Lung (tissue), 17 donors: ENCODE measurements at places on chromosomes 2 and 18. TPM values are rescaled to one million over a fixed set of nuclear protein-coding genes. Genes with fewer than 3 reads are reported as not detected.

GRCh38 chr2:12155303-12156051 is 409.0 kb downstream of the LPIN1 start:
- H3K27ac ChIP-seq: no peak overlapping the region
- no peaks in the 10 kb centered on the region for H3K36me3 ChIP-seq
- no peaks in the 10 kb centered on the region for H3K27me3 ChIP-seq
- H3K4me3 ChIP-seq: no peak overlapping the region
- DNase-seq: peak; percentile 73
- no peaks in the 10 kb centered on the region for H3K4me1 ChIP-seq

GRCh38 chr2:2097549-2097948 is 233.5 kb downstream of the MYT1L start:
- H3K27ac ChIP-seq: no peak overlapping the region
- no peak overlapping the region for H3K4me3 ChIP-seq
- no peaks in the 10 kb centered on the region for H3K36me3 ChIP-seq
- no peaks in the 10 kb centered on the region for H3K27me3 ChIP-seq
- DNase-seq: no peak
- no peaks in the 10 kb centered on the region for H3K4me1 ChIP-seq

- no peak overlapping the region for H3K27ac ChIP-seq
- H3K4me3 ChIP-seq: no peak overlapping the region
- no peaks in the 10 kb centered on the region for H3K27me3 ChIP-seq
- H3K4me1 ChIP-seq: no peaks in the 10 kb centered on the region
- no peak for DNase-seq
- H3K36me3 ChIP-seq: no peaks in the 10 kb centered on the region
Observed at GRCh38 chr2:75596784-75597183, 36.0 kb upstream of the EVA1A start.

GRCh38 chr2:205408696-205409095 is 273.6 kb upstream of the NRP2 start:
- H3K27ac ChIP-seq: no peak overlapping the region
- H3K27me3 ChIP-seq: no peaks in the 10 kb centered on the region
- no peaks in the 10 kb centered on the region for H3K36me3 ChIP-seq
- peaks cover 9% of the 10 kb centered on the region for H3K4me1 ChIP-seq

DNA sequence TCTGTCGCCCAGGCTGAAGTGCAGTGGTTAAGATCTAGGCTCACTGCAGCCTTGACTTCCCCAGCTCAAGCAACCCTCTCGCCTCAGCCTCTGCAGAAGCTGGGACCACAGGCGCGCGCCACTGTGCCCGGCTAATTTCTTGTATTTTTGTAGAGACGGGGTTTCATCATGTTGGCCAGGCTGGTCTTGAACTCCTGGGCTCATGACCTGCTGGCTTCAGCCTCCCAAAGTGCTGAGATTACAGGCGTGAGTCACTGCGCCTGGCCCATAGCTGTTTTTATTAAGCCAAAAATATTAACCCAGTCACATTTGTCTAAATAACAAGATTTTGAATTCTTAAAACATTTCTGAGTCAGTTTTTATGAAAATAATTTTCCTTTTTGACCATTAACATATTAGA is 6.3 kb upstream of the SFT2D3 start:
- H3K27ac ChIP-seq: no peak overlapping the region
- no peaks in the 10 kb centered on the region for H3K36me3 ChIP-seq
- no peaks in the 10 kb centered on the region for H3K4me1 ChIP-seq
- no peak for DNase-seq
- no peaks in the 10 kb centered on the region for H3K27me3 ChIP-seq
- H3K4me3 ChIP-seq: no peak overlapping the region

DNA sequence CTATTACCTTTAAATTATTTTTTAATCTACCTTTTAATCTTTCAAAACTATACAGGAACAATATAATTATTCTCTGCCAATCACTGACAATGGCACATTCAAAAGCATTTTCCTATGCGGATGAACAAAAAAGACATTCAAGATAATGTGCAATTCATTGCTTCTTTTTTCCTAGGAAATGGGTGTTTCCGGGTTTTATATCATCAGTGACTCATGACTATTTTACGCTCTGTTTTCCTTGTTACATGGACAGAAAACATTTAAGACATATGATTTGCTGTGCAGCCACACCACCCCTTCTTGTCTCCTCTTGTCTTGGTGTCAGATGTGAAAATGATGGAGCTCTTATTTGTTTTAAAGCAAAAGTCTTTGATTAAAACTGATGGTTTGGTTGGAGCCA is 184.7 kb upstream of the LINC00305 start:
- H3K4me1 ChIP-seq: no peaks in the 10 kb centered on the region
- no peak for DNase-seq
- no peaks in the 10 kb centered on the region for H3K36me3 ChIP-seq
- no peak overlapping the region for H3K27ac ChIP-seq

DNA sequence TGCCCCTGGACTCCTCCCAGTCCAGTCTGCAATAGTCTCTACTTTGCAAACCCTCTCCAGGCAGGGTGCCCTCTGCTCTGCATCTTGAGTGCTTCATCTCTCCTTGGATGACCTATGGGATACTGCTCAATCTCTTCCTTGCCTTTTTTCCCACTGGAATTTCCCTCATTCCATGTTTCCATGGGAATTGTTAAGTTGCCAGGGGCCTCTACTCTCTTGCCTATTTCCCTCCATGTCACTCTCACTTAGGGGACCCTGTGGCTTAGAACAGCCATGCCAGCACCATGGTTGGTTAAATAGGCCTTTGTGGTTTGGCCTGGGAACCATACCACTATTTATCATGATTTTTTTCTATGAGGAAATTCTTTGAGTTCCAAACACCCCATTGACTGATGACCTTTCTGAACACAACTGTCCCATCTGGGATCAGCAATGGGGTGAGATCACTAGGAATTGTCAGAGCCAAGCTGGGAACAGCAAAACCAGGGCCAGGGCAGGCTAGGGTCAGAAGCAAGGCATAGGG is 91.4 kb upstream of the RBMS1 start:
- no peaks in the 10 kb centered on the region for H3K36me3 ChIP-seq
- no peak for DNase-seq
- H3K4me1 ChIP-seq: peaks cover 17% of the 10 kb centered on the region

GRCh38 chr2:8684540-8684877 is 2.7 kb downstream of the ID2 start:
- H3K4me1 ChIP-seq: peaks cover 18% of the 10 kb centered on the region
- DNase-seq: peak; percentile 77
- peak overlapping the region; percentile 51 for H3K4me3 ChIP-seq
- peak overlapping the region; percentile 49 for H3K27ac ChIP-seq
- no peaks in the 10 kb centered on the region for H3K36me3 ChIP-seq

- no peak for DNase-seq
- no peaks in the 10 kb centered on the region for H3K27me3 ChIP-seq
- H3K27ac ChIP-seq: no peak overlapping the region
- no peaks in the 10 kb centered on the region for H3K36me3 ChIP-seq
- H3K4me1 ChIP-seq: no peaks in the 10 kb centered on the region
- H3K4me3 ChIP-seq: no peak overlapping the region
Observed at GRCh38 chr2:52686935-52687334, 1080.7 kb upstream of the CHAC2 start.

- DNase-seq: no peak
- H3K4me1 ChIP-seq: no peaks in the 10 kb centered on the region
- peaks cover 15% of the 10 kb centered on the region for H3K36me3 ChIP-seq
- no peaks in the 10 kb centered on the region for H3K27me3 ChIP-seq
- no peak overlapping the region for H3K27ac ChIP-seq
Observed at GRCh38 chr2:71078624-71079023, 10.2 kb downstream of the NAGK start.

- H3K36me3 ChIP-seq: no peaks in the 10 kb centered on the region
- no peak overlapping the region for H3K4me3 ChIP-seq
- H3K27ac ChIP-seq: no peak overlapping the region
- H3K4me1 ChIP-seq: no peaks in the 10 kb centered on the region
- no peaks in the 10 kb centered on the region for H3K27me3 ChIP-seq
- peak; percentile 45 for DNase-seq
Observed at GRCh38 chr18:30970196-30970816, 72.2 kb downstream of the DSC3 start.

GRCh38 chr18:35474884-35475283 is 22.9 kb downstream of the INO80C start:
- no peaks in the 10 kb centered on the region for H3K27me3 ChIP-seq
- no peak overlapping the region for H3K27ac ChIP-seq
- DNase-seq: no peak
- no peak overlapping the region for H3K4me3 ChIP-seq

DNA sequence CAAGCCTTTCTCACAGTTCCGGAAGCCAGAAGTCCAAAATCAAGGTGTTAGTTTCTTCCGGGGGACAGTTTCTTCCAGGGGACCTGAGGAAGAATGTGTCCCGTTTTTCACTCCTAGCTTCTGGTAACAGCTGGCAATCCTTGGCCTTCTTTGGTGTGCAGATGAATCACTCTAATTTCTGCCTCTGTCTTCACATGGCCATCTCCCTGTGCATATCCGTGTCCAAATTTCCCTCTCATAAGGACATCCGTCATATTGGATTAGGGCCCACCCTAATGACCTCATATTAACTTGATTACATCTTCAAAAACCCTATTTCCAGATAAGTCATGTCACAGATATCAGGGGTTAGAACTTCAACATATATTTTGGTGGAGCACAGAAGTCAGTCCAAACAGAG is 141.4 kb downstream of the ZEB2 start:
- peaks cover 17% of the 10 kb centered on the region for H3K4me1 ChIP-seq
- no peaks in the 10 kb centered on the region for H3K27me3 ChIP-seq
- no peak for DNase-seq
- H3K27ac ChIP-seq: peak overlapping the region; percentile 43
- H3K36me3 ChIP-seq: no peaks in the 10 kb centered on the region

GRCh38 chr18:23037646-23038045 is 97.6 kb upstream of the CABLES1 start:
- no peak overlapping the region for H3K4me3 ChIP-seq
- H3K36me3 ChIP-seq: no peaks in the 10 kb centered on the region
- H3K27ac ChIP-seq: no peak overlapping the region
- no peak for DNase-seq

DNA sequence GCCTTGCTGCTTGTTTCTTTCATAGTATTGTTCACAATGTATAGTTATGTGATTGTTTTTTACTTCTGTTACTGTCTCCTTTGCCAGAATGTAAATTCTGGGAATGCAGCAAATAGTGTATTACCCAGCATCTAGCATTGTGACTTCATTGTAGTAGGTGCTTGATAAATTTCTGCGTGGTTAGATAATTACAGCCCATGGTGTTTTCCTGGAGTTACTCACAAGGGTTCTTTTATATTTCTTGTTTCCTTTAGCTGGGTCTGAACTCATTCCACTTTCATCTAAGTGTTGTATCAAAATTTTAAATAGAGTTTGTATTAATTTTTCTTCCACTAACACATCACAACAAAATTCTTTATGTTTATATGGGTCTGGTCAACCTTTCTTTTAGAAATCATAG is 132.6 kb downstream of the MAP4K4 start:
- H3K36me3 ChIP-seq: peaks cover 53% of the 10 kb centered on the region
- DNase-seq: no peak
- H3K4me1 ChIP-seq: peaks cover 36% of the 10 kb centered on the region
- H3K4me3 ChIP-seq: no peak overlapping the region
- H3K27me3 ChIP-seq: no peaks in the 10 kb centered on the region

GRCh38 chr2:224171226-224171625 is 132.1 kb upstream of the SERPINE2 start:
- no peak overlapping the region for H3K4me3 ChIP-seq
- DNase-seq: no peak
- H3K36me3 ChIP-seq: no peaks in the 10 kb centered on the region
- no peak overlapping the region for H3K27ac ChIP-seq

DNA sequence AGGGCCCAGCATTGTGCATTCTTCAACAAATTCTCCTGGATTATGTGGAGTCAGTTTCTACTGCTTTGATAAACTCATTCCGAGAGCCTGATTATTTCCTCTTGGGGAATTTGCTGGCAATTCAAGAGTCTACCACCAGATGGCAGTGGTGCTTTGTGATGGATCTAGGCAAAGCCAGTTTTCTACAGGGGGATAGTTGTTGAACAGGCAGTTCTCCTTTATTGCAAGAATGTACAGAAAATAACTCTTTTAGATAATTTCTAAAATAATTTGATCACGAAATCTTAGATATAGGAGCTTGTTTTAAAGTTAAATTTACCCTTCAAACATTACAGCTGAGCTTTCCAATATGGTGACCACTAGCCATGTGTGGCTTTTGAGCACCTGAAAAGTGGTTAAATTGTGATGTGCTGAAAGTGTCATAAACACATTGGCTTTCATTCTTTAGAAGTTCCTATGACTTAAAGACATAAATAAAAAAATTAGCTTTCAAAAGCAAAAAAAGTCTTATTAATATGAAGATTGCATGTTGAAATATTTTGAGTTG is 66.7 kb upstream of the HAAO start:
- no peaks in the 10 kb centered on the region for H3K27me3 ChIP-seq
- DNase-seq: peak; percentile 83
- H3K4me3 ChIP-seq: no peak overlapping the region
- H3K36me3 ChIP-seq: no peaks in the 10 kb centered on the region
- H3K4me1 ChIP-seq: no peaks in the 10 kb centered on the region
- H3K27ac ChIP-seq: no peak overlapping the region

- no peak for DNase-seq
- no peaks in the 10 kb centered on the region for H3K4me1 ChIP-seq
- H3K27ac ChIP-seq: no peak overlapping the region
- H3K4me3 ChIP-seq: no peak overlapping the region
Observed at GRCh38 chr2:28904295-28904694, 9.8 kb downstream of the WDR43 start.

- no peaks in the 10 kb centered on the region for H3K4me1 ChIP-seq
- no peaks in the 10 kb centered on the region for H3K27me3 ChIP-seq
- no peak overlapping the region for H3K4me3 ChIP-seq
- no peak for DNase-seq
- H3K27ac ChIP-seq: no peak overlapping the region
- no peaks in the 10 kb centered on the region for H3K36me3 ChIP-seq
Observed at GRCh38 chr2:205936446-205936845, 149.5 kb downstream of the INO80D start.

- H3K27ac ChIP-seq: no peak overlapping the region
- no peaks in the 10 kb centered on the region for H3K36me3 ChIP-seq
Observed at GRCh38 chr2:148567716-148568115, 76.8 kb upstream of the EPC2 start.

GRCh38 chr2:48016225-48017019 is 110.1 kb upstream of the FBXO11 start:
- DNase-seq: no peak
- H3K4me1 ChIP-seq: no peaks in the 10 kb centered on the region
- H3K4me3 ChIP-seq: no peak overlapping the region
- H3K36me3 ChIP-seq: no peaks in the 10 kb centered on the region

DNA sequence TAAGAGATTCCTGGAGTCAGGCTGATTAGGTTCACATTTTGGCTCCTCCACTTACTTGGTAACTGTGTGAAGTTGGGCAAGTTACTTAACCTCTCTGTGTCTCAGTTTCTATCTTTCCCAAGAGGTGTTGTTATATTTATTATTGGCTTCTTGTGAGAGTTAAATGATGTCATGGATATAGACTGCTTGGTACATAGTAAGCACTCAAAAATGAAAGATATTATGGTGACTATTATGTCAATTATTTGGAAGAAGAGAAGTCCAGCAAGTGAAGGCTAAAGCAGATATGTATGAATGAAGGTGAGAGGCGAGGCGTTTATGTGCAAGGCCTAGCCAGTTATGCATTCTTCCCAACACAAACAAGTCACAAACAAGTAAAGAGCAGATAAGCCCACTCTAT is 417.4 kb downstream of the TSN start:
- no peaks in the 10 kb centered on the region for H3K4me1 ChIP-seq
- DNase-seq: no peak
- no peak overlapping the region for H3K4me3 ChIP-seq
- no peaks in the 10 kb centered on the region for H3K27me3 ChIP-seq
- H3K27ac ChIP-seq: no peak overlapping the region
- no peaks in the 10 kb centered on the region for H3K36me3 ChIP-seq

The UGT1A4 gene
- total RNA-seq: not detected

The SCYGR4 gene
- total RNA-seq: not detected

The TMEM163 gene
- 5.8 TPM for total RNA-seq

The SLC35F5 gene
- total RNA-seq: 56.7 TPM

The COBLL1 gene
- total RNA-seq: 83.8 TPM

The PRKAG3 gene
- total RNA-seq: not detected
